Frontal cortex (tissue), 4 donors: ENCODE measurements at places on chromosomes 5 and 9.

DNA sequence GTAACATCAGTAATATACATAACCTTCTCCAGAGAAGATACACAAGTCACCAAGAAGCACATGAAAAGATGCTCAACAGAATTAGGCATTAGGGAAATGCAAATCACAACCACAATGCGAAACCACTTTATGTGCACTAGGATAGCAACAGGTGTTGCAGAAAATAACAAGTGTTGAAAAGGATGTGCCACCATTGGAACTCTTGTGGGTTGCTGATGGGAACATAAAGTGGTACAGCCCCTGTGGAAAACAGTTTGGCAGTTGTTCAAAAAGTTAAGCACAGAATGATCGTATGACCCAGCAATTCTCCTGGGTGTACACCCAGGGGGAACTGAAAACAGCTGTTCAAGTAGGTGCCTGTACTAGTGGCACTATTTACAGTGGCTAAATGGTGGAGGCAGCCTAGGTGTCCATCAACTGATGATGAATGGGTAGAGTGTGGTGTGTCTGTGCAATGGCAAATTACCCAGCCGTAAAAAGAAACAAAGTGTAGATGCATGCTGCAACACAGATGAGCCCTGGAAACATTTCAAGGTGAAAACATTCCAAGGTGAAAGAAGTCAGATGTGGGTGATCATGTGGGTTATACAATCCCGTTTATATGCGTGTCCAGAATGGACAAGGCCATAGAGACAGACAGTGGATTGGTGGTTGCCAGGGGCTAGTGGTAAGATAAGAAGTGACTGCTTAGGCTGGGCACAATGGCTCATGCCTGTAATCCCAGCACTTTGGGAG, 27.2 kb downstream of the CCDC69 start:
- no peak for DNase-seq

DNA sequence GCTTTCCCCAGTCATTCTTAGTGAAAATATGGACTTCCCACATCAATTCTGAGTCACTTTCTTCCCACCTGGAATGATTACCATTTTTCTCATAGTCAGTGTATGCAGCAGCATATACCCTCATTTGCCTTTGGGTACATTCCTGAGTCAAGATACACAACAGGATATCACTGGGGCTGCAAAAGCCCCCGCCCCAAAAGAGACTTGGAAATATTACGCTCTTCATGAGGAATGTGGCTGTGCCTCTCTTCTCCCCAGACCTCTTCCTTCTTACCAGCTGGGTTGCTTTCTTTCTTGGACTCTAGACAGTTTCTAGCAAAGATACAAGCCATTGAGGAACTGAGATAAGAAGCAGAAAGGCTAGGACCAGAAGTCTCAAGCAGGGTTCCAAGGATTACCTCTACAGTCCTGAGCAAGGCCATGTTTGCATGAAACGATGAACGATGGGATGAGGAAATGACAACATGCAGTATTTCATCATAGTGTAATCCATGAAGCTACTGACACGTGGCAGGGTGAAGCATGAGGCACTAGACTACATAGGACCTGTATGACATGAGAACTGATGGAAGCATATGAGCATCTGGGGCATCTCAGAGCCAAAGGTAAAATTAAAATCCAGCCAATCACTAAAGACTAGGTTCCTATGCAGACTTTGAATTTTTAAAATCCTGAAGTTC, 218.1 kb downstream of the RAB3C start:
- no peak for DNase-seq

DNA sequence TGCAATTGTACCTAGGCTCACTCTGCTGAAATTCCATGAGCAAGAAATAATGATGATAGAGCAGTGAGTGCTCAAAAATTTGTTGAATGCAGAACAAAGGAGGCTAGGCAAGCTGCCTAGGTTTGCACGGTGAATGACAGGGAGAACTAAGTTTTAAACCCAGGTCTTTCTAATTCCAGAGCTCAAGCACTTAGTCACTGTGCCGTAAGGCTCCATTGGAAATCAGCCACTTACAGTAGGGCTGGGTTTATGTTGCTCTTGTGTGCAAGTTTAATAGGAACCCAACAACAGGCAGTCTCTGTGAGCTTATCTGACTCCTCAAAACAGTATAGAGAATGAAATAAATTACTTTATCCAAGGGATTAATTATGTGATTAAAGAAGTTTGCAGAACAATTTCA, 147.0 kb downstream of the CSNK1G3 start:
- DNase-seq, result no peak

DNA sequence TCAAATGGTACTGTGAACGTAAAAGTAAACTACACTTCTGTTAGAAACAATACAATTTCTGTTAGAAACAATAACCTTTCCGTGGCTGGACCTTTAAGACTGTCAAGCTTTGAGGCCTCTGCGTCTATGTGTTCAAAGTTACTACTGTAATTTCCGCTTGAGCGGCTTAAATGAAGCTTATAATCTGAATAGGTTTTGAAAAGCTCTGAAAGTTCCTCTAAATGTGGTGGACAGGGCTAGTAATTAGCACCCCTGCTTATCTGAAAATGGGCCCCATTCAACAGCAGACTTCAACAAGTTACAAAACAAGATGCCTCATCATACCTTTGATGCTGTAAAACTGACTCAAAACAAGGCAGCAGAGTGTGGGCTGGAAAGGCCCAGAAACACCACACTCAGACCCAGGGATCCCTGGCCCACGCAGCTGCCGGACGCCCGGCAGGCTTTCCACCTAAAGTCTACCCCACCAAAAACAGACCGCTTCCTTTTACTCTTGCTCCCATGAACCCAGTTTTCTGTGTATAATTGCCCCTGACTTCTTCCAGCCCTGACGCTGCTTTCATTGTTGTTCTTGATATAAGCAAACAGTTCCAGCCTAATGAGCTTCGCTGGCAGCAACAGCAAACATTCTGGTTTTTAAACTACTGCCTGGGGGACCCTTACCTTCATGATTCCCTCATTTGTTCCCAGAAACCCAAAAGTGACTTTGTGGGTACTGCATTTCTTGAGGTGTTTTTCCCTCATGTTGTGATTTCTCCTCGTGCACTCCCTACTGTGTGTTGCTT, 66.7 kb downstream of the TLE1 start:
- no peak for DNase-seq

DNA sequence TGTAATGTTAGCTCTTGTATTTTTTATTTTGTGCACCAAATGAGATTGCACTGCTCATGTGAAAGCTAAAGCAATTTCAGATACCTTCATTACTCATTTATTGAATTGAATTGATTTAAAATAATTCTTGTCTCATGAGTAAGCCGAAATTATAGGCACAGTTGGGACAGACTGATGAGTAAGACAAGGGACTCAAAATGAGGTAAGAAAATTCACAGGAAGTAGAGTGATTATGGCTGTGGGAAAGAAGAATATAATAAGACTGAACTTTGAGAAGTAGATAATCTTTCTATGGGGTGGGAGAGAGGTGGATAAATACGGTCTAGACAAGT, 51.1 kb downstream of the NUDT12 start:
- no peak for DNase-seq

- DNase-seq, result no peak
Measured at GRCh38 chr5:82365026-82365425, 86.9 kb upstream of the RPS23 start.

- DNase-seq, result no peak
Measured at GRCh38 chr9:87642330-87643106, 83.4 kb upstream of the CTSL start.

GRCh38 chr5:114449860-114450421, 88.1 kb downstream of the KCNN2 start:
- no peak for DNase-seq

DNA sequence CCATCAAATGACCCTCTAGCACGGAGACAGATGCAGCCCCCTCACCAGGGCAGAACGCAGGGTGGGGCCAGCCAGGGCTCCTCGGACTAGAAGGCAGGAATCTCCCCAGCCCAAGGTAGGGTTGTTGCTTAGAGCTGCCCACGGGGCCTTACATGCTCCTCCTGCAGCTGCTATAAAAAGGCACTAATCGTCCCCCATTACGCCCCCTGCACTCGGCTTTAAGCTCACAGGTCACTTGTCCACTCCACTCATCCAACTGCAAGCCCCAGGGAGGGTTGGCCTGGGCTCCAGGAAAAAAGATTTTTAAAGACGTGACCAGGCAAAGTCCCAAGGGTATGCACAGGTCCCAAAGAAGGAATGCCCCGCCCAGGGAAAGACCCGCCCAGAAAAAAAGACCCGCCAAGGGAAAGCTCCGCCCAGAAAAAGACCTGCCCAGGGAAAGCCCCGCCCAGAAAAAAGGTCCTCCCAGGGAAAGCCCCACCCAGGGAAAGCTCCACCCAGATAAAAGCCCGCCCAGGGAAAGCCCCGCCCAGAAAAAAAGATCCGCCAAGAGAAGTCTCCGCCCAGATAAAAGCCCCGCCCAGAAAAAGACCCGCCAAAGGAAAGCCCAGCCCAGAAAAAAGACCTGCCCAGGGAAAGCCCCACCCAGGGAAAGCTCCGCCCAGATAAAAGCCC, 11.1 kb downstream of the GRIN1 start:
- no peak for DNase-seq

- DNase-seq, result no peak
Measured at GRCh38 chr5:127006744-127007143, 23.6 kb downstream of the MARCHF3 start.

DNA sequence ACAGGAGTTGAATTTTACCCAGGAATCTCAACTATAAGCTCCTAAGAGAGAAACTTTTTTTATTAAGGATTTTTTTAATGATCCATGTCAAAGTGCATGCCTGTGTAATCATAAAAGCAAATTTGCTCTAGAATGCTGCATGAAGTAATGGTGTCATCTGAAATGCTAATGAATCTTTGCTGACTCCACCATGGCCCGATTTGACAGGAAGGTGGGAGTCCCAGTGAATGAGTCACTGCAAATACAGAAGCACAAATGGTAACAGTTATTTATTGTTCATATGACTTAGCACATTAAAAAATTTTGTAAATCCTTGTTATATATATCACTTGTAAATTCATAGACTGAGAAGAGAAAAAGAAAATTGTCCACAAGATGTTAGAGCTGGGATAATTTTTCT, 341.3 kb downstream of the RASEF start:
- no peak for DNase-seq

DNA sequence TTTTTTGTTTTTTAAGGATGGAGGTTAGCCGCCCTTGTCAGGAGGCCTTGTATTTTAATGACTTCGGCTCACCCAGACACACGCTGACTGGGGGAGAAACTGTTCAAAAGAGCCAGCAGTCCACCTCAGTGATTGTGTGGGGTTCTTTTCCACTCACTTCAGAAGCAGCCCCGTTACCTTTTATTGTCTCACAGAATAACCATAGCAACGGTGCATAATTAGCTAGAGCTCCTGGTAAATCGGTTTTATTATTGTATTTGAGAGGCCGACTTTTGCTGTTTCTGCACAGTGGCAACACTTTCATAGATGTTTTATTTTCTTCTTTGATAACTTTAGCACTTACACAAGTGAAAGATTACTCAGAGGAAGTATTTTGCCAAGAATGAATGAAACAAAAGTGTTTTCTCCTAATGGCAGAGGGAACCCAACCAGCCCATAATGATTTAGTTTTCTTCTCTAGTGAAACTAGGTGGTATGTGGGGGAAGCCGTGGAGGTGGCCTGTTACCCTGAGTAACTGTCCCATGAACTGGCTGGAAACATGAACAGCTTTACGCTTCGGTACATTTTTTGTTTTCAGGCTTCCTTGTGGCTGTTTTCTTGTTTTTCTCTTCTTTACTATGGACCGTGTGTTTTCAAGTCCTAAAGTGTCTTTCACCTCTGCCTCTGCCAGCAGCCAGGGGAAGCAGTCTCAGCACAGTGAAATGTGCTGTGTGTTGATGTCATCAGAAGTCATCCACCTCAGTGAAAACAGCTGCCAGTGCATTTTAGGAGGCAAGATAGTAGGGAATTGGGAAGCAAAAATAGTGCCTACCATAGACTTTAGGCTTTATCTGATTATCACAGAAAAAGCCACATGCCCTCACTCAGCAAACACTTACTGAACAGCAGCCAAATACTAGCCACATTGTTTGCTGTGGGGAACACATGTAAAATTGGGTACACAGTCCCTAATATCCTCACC, 414.7 kb downstream of the KDM4C start:
- no peak for DNase-seq

DNA sequence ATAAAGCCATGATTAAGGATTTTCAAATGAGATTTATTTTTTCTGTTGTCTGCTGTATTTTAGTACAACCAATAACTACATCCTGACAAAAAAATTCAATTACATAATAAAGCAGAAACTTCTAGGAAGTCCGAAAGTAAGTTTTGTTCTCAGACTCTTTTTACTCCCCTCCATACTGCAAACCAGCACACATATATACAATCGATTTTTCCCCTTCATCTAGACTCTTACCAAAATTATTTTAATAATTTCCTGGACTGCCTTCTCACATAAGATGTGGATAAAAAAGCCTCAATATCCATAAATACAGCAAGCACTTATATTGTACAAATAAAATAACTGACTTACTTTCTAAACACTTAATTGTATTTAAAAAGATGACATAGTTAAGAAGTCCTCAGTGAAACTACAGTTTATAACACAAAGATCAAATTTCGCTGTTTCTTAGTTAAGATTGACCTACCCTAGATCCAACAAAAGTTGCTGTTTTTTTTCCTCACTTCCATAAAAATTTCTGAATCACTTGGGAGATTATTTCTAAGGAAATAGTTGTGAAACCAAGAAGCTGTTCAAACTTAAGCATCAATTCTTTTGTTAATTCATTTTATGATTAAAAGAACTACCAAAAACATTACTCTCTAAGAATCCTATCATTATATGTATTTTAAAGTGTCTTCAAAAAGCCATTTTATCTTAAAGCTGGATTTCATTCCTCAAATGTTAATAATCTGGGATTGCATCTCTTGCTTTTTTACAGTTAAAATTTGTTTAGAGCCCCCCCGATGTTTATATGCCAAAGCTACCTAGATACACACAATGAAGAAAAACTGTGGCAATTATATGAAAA, 74.7 kb upstream of the IFNE start:
- DNase-seq, result no peak

GRCh38 chr9:123965801-123966686, 36.1 kb upstream of the DENND1A start:
- no peak for DNase-seq

DNA sequence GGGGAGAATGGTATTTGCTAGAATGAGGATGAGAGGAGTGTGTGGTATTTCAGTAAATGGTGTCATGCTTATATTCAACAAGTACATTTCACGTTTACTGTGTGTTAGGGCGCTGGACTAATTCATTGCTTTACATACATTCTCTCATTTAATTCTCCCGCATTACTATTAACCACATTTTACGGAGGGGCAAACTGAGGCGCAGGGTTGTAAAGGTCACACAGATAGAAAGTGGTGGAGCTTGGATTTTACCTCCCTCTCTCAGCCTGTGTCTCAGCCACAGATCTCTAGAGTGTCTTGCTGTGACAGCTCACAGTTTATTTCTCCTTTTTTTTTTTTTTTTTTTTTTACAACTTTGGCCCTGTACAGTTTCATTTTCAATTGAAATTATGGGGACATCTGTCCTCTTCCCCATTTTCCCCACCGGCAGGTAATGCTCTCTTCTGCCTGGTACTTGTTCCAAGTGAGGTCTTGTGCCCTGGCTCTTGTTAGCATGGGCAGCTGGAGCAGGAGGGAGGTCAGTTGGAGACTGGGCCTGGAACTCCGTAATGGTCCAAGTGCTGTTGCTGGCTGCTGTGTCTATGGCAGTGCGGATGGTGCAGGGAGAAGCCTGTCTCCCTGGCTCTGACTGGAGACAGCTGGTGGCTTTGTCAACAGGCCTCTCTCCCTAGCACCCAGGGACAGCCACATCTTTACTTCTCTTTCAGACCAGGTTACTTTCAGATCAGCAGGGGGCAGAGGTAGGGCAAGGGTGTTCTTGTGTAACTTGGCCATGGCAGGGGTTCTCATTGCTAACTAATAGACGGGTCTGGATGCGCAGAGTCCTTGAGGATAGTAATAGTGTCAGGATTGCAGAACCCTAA, 20.5 kb upstream of the NDST1 start:
- no peak for DNase-seq
